Activated T-helper 1 cell treated with anti-CD3 and anti-CD28 coated beads, Interleukin-12 subunit alpha, Interleukin-12 subunit beta, Interleukin-2, Interleukin-4 antibody, amounts not matched to agents 30 ng/mL and 10 ng/mL and 1 ng/mL, durations not matched to agents 14 hours and 24 hours and 36 hours (primary cell): ENCODE measurements at places on chromosomes 4 and X. TPM values are rescaled to one million over a fixed set of nuclear protein-coding genes. Genes with fewer than 3 reads are reported as not detected.

DNA sequence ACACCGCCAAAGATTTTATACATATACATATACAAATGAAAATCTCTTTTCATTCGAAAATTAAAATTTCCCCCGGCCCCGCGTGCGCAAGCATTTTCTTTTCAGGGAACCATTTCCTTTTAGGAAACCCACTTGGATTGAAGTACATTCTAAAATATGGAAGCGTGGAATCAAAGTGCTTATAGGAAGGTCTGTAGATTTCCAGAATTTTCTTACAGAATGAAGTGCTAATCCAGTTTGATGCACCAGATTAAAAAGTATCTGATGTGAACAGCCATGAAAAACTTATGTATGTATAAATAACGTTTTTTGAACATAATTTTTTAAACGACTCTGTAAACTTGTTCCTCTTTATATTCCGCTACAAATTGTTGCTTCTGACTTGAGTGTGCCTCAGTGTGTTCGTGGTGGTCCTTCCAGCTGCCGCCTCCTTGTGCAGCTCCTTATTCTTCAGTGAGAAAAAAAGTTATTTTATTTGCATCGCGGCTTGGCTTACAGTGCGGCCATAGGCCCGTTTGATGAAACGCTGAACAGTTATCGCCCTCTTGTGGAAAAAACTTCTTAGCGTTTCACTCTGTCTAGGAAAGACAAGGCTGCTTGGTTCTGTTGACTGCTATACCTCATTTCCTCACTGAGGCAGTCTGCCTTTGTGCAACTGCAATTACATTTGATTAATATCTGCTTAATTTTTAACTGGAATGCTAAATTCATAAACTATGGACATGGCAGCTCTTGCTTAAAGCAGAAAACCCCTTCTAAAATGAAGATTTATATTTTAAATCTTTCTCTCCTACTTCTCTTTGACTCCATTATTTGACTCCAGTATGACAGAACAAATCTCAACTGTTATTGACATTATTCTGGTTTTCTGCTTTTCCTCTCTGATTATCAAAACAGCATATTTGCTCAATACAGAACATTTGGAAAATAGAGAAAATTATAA lies 4.7 kb upstream of the NKX6-1 start:
- no peak for DNase-seq

The LIAS gene
- total RNA-seq = 28.6 and 29.7 TPM in 2 replicates

- DNase-seq = no peak
These were observed 286.4 kb upstream of the FAT1 start for GRCh38 chr4:187010052-187010451.

DNA sequence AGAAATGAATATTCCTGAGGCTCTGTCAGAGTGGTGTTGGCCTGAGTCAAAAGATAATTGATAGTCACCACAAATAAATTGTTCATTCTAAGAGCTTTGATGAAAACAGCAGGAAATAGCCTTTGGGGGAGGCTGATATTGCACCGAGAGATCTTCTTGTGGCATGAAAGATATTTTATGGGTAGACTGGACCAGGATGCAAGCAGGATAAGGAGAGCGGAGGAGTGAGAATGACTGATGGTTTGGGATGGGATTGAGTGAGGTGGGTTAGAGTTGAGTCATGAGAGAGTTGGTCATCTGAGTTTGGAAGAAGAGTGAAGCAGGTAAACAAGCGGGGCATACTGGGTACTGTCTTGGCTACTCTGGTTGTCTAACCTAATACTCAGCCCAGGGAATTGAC lies 88.7 kb downstream of the REPS2 start:
- no peak for DNase-seq

The ACE2 gene
- total RNA-seq = 0.10 TPM in 1 of 2 replicates, not detected in the other

- DNase-seq = no peak
These were observed 18.2 kb downstream of the IL13RA1 start for GRCh38 chrX:118745570-118745969.

DNA sequence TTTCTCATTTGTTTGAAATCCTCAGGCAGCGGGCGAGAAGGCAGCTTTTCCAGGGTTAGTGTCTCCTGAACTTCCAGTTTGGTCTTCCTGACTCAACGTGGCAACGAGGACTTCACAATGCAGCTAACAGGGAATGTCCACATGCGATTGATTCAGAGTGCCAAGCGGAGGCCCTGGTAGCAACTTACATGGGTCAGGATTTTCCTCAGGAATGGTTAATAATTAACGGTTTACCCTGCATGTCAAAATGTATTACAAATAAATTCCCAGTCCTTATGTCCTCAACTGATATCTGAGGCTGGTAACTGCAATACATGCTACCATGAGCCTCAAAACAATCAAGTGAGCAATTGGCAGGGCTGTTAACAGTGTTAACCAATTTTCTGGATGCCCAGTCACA lies 67.2 kb downstream of the MAP3K15 start:
- DNase-seq = no peak

DNA sequence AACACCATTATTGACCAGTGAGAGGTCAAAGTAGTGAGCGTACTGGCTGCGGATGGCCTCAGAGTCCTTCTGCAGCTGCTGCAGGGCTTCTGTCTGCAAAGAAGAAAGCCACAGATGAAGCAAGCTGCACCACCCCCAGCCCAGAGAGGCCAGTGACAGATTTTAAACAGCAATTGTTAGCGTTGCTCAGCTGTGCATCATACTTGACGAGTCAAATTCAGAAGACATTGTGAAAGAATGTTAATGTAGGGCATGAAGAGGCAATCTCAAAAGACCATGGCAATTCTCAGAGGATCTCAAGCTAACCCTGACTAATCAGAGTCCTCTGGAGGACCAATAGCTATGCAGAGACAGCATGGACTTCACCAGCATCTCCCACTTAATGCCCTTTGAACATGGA lies 16.6 kb downstream of the DKC1 start:
- DNase-seq = no peak

- no peak for DNase-seq
These were observed 51.0 kb downstream of the SMARCA5 start for GRCh38 chr4:143564472-143564871.

The PDZD4 gene
- 0.29 and 0.44 TPM in 2 replicates for total RNA-seq

The GAGE12E gene
- total RNA-seq = not detected in 2 replicates

- no peak for DNase-seq
These were observed 45.9 kb downstream of the USP11 start for GRCh38 chrX:47278691-47279090.

GRCh38 chrX:68273887-68274286 lies 159.4 kb downstream of the OPHN1 start:
- no peak for DNase-seq

- DNase-seq = no peak
These were observed 43.1 kb downstream of the SYNPO2 start for GRCh38 chr4:118931786-118932185.

DNA sequence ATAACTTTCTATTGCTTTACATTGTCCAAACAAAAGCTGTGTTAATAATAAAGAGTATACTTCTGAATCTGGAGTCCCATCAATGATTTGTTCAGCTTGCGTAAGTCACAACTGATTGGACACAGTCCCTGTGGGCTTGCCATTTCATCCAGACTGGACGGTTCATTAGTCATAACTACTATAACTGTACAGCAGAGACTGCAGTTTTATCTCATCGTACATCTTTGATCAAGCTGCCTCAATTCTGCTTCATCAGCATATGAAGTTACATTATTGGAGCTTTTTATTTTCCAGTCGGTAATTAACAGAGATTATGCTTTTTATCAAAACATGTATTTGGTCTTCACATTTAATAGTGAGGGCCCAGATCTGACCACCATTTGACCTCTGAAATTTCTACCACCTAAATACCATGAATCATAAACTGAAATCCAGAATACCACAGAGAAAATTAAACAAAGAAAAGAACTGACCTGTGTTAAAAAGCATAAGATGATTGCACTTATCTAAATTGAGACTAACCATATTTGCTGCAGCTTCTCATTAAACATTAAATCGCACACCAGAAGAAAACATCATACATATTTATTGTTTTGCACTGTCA lies 12.5 kb upstream of the MAB21L2 start:
- DNase-seq = no peak

The COX7B2 gene
- not detected in 2 replicates for total RNA-seq

The ZNF81 gene
- 5.9 and 9.2 TPM in 2 replicates for total RNA-seq

- DNase-seq = no peak
These were observed 383.4 kb upstream of the FGF13 start for GRCh38 chrX:139094671-139095592.

- DNase-seq = peak; percentile 12
These were observed at the start of gene SMIM10 for GRCh38 chrX:134990801-134991481. SMIM10 (plus strand) TSS chrX:134990991; CDS start chrX:134991096, 105 bp downstream.

- DNase-seq = no peak
These were observed 74.1 kb downstream of the RASGEF1B start for GRCh38 chr4:81397635-81398034.

- peak; percentile 4 for DNase-seq
These were observed 23.3 kb downstream of the BRCC3 start for GRCh38 chrX:155094468-155095061.

The CCSER1 gene
- not detected in 2 replicates for total RNA-seq

- no peak for DNase-seq
These were observed 12.7 kb downstream of the ADGRL3 start for GRCh38 chr4:61212788-61213187.

DNA sequence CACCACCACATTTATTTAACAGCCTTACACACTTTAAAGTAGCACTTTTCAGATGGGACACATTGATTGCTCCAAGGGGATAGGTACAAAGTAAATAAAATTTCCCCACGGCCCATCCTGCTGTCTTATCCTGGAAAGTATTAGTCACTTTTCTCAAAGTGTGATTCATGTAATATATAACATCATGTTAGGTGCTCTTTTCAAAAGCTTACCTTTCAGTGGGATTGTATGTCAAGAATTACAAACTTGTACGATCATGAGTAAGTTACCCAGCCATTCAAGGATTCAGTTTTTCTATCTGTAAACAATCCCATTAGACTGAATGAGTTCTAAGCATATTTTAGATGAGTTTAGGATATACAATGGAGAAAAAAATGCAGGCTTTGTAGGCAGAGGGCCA lies 876.6 kb upstream of the GRID2 start:
- no peak for DNase-seq

GRCh38 chrX:30248854-30249253 lies 1.9 kb downstream of the MAGEB1 start:
- no peak for DNase-seq

The C1QTNF7 gene
- not detected in 2 replicates for total RNA-seq

DNA sequence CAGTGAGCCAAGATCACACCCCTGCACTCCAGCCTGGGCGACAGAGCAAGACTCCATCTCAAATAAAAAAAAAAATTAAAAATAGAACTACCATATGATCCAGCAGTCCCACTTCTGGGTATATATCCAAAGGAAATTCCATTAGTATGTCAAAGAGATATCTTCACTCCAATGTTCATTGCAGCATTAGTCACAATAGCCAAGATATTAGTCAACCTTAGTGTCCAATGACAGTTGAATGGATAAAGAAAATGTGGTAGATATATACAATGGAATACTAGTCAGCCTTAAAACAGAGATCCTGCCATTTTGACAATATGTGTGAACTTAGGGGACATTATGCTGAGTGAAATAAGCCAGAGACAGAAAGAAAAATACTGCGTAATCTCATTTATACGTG lies 49.4 kb downstream of the C4orf46 start:
- no peak for DNase-seq

DNA sequence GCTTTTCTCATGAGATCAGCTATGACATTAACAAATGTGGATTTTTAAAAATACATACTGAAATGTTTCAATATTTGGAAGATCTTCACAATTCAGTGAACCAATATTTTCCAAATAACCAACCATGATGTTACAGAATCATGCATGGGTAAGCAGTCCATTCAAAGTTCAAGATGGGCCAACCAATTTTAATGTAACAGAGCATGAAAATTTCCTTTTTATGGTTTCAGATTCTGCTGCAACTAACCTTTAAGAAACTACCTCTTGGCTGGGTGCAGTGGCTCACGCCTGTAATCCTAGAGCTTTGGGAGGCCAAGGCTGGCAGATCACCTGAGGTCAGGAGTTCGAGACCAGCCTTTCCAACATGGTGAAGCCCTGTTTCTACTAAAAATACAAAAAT lies 107.7 kb downstream of the RBM47 start:
- DNase-seq = no peak

DNA sequence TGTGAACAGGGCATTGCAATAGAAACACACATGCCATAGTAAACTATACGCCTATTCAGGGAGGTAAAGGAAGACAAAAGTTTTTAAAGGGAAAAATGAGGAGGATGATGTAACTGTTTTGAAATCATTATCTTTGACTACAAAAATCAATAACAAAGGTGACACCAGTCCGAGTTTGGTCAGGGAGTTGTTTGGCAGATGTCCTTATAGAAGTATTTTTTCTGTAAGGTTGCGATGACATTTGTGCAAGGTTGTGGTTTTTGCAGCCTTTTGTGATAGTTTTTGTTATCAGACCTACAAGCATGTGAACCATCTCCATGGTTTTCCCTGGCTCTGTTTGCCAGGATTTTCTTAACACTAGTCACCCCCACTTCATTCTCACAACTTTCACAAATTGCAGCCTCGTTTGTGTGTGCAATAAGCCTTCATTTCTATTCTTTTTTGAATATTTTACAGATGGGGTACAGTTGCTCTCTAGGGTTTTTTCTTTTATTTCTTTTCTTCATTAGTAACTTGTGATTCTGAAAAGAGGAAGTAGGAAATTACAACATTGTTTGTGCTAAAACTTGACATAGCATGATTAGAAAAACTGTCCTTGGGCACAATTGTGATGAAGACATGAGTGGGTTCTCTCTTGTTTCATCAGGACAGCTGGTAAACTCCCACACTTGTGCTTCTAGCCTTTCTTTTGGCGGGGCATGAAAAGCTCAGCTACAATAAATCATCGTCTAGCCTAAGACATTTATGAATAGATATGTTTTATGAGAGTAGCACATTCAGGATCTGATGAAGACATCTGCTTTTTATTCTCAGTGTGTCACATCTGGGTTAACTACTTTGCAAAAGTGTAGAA lies 60.2 kb upstream of the PNPLA4 start:
- DNase-seq = no peak

DNA sequence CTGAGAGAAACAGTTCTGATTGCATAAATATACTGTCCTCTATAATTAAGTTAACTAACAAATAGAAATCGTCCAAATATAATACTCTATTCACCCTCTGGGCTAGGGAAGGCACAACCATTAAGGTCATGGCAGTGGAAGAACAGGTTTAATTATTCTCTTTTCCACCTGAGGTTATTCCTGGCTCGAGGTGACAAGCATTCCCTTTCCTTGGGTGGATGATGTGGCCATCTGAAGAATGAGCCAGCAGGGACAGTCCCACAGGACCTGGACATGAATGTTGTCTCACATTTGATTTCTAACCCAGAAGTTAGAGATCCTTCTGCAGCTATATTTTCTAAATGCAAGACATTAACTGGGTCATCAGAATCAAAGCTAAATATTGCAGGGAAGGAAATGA lies 5.5 kb downstream of the IBSP start:
- DNase-seq = no peak
